ENCODE measurements at places on chromosomes 4 and X. TPM values are rescaled to one million over a fixed set of nuclear protein-coding genes. Genes with fewer than 3 reads are reported as not detected.

GRCh38 chr4:118881512-118882146, 7.0 kb upstream of the SYNPO2 start:
- no peaks in the 10 kb centered on the region for H3K4me1 ChIP-seq
- H3K36me3 ChIP-seq: no peaks in the 10 kb centered on the region
- H3K4me3 ChIP-seq: no peak overlapping the region
- no peak for DNase-seq

DNA sequence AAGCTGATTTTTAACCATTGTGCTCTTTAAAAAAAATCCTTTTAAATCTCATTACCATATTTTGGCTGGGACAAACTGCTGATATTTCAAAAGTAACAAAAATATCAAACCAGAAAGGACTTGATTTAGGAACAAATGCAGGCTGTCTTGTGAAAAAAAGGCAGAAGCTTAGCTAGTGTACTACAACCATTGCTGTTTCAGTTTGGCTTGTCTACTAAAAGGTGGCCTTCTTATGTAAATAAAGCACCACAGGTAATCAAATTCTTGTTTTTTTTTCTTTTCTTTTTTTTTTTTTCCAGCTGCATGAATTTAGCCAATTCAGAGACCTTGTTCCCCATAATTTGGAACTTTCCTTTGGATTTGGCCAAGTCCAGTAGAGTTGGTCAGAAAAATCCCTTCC, 43.8 kb upstream of the MAGEA8 start:
- no peaks in the 10 kb centered on the region for H3K36me3 ChIP-seq
- H3K4me3 ChIP-seq: no peak overlapping the region
- DNase-seq: no peak
- no peaks in the 10 kb centered on the region for H3K4me1 ChIP-seq
- no peak overlapping the region for H3K27ac ChIP-seq

GRCh38 chrX:13835825-13836224, 18.9 kb upstream of the GPM6B start:
- H3K27me3 ChIP-seq: no peaks in the 10 kb centered on the region
- H3K27ac ChIP-seq: no peak overlapping the region
- DNase-seq: no peak
- H3K36me3 ChIP-seq: no peaks in the 10 kb centered on the region
- no peak overlapping the region for H3K4me3 ChIP-seq
- H3K4me1 ChIP-seq: no peaks in the 10 kb centered on the region

DNA sequence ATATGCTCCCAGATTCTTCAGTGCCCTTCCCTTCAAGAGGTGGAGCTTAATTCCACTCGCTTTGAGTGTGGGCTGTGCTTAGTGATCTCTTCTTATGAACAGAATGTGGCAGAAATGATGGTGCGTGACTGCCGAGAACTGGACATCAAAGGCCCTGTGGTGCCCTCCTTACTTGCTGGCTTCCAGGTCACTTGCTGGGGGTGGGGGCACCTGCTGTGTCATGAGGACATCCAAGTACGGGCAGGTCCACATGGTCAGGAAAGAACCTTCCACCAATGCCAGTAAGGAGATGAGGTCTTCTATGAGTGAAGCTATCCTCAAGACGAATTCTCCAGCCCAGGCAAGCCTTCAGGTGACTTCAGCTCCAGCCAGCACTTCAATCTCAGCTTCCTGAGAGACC, 95.8 kb downstream of the FAM53A start:
- H3K4me3 ChIP-seq: no peak overlapping the region
- no peak overlapping the region for H3K27ac ChIP-seq
- no peaks in the 10 kb centered on the region for H3K4me1 ChIP-seq
- no peaks in the 10 kb centered on the region for H3K27me3 ChIP-seq
- DNase-seq: peak; percentile 23

DNA sequence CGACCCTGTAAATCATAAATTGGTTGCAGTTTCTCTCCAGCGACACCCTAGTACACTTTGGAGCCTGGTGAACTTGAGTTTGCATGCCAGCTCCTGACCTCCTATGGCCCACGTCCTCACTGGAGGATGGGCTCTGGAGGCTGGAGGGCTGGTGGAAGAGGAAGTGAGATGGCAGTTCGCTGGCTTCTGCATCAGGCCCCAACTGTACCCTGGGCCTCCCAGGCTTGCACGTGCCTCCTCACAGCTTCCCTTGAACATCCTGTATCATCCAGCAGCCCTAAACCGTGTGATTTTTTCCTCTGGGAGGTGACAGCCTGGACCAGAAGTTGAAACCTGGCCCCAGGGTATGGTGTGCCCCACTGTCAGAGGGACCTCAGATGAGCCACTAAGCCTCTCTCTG, 78.5 kb downstream of the HTRA3 start:
- no peaks in the 10 kb centered on the region for H3K36me3 ChIP-seq
- DNase-seq: no peak
- no peak overlapping the region for H3K4me3 ChIP-seq
- no peak overlapping the region for H3K27ac ChIP-seq
- H3K27me3 ChIP-seq: no peaks in the 10 kb centered on the region
- no peaks in the 10 kb centered on the region for H3K4me1 ChIP-seq

DNA sequence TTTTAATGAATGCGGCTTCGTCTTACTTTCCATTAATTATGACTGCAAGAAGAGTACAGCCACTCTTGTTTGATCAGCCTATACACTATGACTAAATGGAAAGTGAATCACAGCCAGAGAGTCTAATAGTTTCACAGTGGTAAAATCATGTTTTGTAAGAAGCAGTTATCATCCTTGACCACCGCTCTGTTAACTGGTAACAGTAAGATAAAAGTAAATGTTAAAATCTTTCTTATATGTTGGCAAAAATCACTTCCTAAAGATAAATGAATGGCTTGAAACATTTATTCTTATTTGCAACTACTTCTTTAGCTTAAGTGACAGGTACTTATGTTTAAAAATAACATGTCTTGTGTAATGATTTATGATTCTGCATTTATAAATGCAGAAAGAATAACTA, 13.2 kb downstream of the GALNT7 start:
- no peaks in the 10 kb centered on the region for H3K27me3 ChIP-seq
- DNase-seq: no peak
- H3K4me1 ChIP-seq: no peaks in the 10 kb centered on the region
- no peak overlapping the region for H3K27ac ChIP-seq
- H3K36me3 ChIP-seq: no peaks in the 10 kb centered on the region

DNA sequence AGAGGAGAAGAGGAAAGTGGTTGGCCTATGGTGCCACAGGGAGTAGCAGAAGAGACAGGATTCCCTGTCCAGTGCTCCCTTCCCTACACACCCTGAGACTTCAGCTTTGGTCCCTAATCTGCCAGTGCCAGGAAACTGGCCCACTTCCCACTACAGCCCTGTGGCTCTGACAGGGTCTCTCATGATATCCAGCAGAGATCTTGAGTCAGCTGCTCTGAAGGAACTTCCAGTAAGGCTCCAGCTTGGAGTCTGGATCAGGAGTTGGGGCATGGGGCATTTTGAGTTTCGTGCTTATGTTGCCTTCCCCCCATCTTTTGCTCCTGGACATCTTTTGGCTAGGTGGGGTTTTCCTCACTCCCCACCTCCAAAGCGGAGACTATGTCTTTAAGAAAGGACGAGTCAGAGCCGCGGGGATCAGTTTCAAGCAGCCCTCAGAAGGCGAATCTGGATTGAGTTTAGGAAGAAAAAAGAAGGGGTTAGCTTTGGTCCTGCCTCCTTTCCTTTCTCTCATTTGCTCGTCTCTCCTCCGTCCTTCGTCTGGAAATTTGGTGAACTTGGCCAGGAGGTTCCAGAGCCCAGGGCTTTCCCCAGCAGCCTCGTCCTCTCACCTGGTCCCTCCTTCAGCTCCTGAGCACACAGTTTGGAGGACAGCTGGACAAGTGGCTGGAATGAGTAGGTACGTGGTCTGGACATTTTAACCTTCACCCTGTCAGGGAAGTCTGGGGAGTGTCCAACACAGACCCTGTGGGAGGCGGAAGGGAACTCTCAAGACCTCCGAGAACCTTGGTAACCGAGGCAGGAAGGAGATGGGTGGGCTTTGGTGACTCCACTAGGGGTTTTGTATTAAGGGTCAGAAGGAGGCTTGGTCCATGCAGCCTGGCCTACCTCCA, 104.4 kb downstream of the RTL5 start:
- no peaks in the 10 kb centered on the region for H3K27me3 ChIP-seq
- H3K36me3 ChIP-seq: no peaks in the 10 kb centered on the region
- H3K4me3 ChIP-seq: no peak overlapping the region
- H3K27ac ChIP-seq: no peak overlapping the region
- no peaks in the 10 kb centered on the region for H3K4me1 ChIP-seq

- no peak overlapping the region for H3K27ac ChIP-seq
- H3K36me3 ChIP-seq: no peaks in the 10 kb centered on the region
- H3K4me1 ChIP-seq: no peaks in the 10 kb centered on the region
- no peaks in the 10 kb centered on the region for H3K27me3 ChIP-seq
- no peak for DNase-seq
Measured at GRCh38 chr4:4339504-4340085, 47.3 kb upstream of the NSG1 start.

DNA sequence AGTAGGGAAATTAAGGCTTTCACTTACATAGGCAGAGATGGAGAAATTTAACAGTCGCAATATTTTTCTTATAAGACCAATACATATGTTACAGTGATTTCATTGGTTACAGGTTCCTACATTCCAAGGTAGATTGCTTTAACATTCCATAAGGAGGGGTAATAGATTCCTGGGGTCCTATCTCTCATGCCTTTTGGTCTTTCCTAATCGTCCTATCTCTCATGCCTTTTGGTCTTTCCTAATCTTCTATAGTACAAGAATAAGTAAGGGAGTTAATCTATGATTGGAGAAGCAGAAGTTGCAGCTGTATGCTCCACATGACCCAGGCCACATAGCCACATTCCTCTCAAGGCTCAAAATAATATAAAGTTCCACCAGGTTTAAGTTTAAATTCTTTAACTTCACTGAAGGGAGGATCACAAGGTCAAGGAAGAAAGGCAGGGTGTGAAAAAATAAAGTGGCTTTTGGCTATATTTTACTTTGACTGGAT, 285.0 kb upstream of the BOD1L1 start:
- no peak for DNase-seq
- H3K4me1 ChIP-seq: no peaks in the 10 kb centered on the region
- no peak overlapping the region for H3K4me3 ChIP-seq

DNA sequence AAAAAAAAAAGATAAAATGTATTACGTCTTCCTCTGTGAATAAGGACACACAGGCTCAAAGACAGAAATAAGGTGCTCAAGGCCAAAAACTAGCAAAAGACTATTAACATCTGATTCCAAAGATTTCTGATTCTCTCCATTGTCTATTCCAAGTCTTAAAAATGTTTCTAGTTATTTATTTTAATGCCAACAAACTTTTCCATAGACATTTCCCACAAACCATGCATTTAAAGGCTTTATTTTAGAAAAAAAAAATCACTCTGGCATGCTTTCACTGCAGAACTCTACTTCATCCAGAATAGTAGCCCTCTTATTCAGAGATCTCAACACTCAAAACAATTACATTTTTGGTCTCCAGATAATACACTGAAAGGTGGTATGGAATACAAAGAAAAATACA, 545.0 kb upstream of the TENM3 start:
- no peaks in the 10 kb centered on the region for H3K36me3 ChIP-seq
- H3K27me3 ChIP-seq: no peaks in the 10 kb centered on the region
- no peak for DNase-seq
- no peak overlapping the region for H3K4me3 ChIP-seq
- no peak overlapping the region for H3K27ac ChIP-seq

GRCh38 chr4:189385098-189385497, 555.6 kb upstream of the FRG1 start:
- H3K4me3 ChIP-seq: no peak overlapping the region
- DNase-seq: no peak
- H3K36me3 ChIP-seq: no peaks in the 10 kb centered on the region
- peak overlapping the region; percentile 58 for H3K27ac ChIP-seq
- no peaks in the 10 kb centered on the region for H3K4me1 ChIP-seq
- H3K27me3 ChIP-seq: no peaks in the 10 kb centered on the region

The SCML2 gene
- total RNA-seq: 0.87 TPM

GRCh38 chr4:16537926-16538325, 311.7 kb upstream of the TAPT1 start:
- no peaks in the 10 kb centered on the region for H3K36me3 ChIP-seq
- H3K4me1 ChIP-seq: no peaks in the 10 kb centered on the region

- H3K27ac ChIP-seq: no peak overlapping the region
- no peak for DNase-seq
- H3K4me1 ChIP-seq: no peaks in the 10 kb centered on the region
- H3K4me3 ChIP-seq: no peak overlapping the region
- H3K27me3 ChIP-seq: no peaks in the 10 kb centered on the region
- no peaks in the 10 kb centered on the region for H3K36me3 ChIP-seq
Measured at GRCh38 chr4:63458010-63458409, 951.2 kb downstream of the TECRL start.

The C4orf54 gene
- total RNA-seq: not detected

GRCh38 chrX:43892336-43892870, 10.2 kb upstream of the MAOB start:
- H3K27ac ChIP-seq: no peak overlapping the region
- H3K4me1 ChIP-seq: no peaks in the 10 kb centered on the region
- DNase-seq: no peak

The SMIM31 gene
- total RNA-seq: not detected

The SLC9B2 gene
- 49.1 TPM for total RNA-seq

- no peak overlapping the region for H3K27ac ChIP-seq
- H3K4me1 ChIP-seq: no peaks in the 10 kb centered on the region
- no peaks in the 10 kb centered on the region for H3K27me3 ChIP-seq
- no peak for DNase-seq
- H3K36me3 ChIP-seq: no peaks in the 10 kb centered on the region
Measured at GRCh38 chr4:160772668-160773067, 1391.1 kb downstream of the FSTL5 start.

DNA sequence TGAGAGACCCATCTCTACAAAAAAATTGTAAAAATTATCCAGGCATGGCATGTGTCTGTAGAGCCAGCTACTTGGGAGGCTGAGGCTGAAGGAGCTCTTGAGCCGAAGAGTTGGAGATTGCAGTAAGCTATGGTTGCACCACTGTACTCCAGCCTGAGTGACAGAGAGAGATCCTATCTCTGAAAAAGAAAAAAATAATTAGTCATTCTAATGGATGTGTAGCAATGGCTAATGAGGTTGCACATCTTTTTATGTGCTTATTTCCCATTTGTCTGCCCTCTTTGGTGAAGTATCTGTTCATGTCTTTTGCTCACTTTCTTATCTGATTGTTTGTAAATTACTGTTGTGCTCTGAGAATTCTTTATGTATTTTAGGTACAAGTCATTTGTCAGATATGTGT, 19.0 kb upstream of the MAML3 start:
- H3K27me3 ChIP-seq: no peaks in the 10 kb centered on the region
- no peaks in the 10 kb centered on the region for H3K36me3 ChIP-seq
- DNase-seq: no peak
- H3K4me3 ChIP-seq: no peak overlapping the region

DNA sequence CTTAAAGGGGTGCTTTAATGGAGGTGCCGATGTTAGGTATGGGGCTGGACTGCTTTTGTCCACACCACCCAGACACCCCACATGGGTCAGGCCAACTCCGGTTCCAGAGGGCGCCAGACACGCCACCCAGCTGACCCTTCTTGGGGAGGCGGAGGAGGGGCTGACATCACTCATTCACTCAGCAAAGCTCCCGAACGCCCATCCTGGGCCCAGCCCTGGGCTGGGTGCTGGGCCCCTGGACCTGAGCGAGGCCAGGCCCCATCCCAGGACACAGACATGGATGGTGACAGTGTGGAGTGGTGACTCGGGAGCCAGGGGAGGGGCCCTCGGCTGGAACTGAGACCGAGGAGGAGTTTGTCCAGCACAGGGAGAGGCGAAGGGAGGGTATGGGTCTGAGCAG, 28.1 kb downstream of the MAN2B2 start:
- H3K27ac ChIP-seq: no peak overlapping the region
- DNase-seq: no peak
- no peaks in the 10 kb centered on the region for H3K27me3 ChIP-seq
- H3K4me1 ChIP-seq: no peaks in the 10 kb centered on the region
- H3K4me3 ChIP-seq: no peak overlapping the region
